ENCODE measurements at places on chromosomes 6 and 20.

DNA sequence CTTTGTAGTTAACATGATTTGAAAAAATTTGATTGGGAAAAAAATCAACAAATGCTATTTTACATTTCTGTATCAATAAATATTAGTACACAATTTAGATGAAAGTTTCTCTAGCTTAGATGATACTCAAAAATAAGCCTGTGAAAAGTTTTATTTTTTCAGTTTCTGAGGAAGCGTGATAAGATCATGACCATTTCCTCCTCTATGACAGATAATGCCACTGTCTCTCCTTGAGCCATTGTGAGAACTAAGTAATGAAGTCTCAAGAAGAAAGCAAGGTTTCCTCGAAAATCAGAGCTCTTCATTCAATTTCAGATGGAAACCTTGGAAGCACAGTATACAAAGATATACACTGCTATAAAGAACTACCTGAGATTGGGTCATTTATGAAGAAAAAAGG lies 395.0 kb downstream of the HDGFL1 start:
- no peak for DNase-seq

DNA sequence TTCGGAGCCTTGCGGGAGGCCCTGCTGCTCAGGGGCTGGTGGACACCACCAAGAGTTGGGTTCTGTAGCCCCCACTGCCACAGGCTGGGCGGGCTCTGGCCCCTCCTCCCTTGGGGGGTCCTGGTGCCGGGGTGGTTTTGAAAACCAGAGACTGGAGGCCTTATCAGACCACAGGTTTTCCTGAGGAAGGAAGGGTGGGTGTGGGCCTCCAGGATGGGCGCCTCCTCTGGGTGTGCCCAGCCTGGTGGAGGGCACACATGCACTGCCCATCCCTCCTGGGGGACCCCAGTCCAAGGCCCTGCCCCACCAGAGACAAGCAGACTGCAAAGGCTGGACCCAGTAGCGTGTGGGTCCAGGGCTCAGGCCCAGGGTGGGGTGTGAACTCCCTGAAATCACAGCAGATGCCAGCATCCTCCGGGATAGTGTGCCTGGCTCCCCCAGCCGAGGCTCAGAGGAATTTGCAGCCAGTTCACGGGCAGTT lies 13.5 kb upstream of the ZBTB46 start:
- DNase-seq = no peak

GRCh38 chr6:15073344-15073789 lies 172.5 kb upstream of the JARID2 start:
- DNase-seq = no peak

- DNase-seq = no peak
Measured at GRCh38 chr6:138539876-138540275, 40.6 kb upstream of the NHSL1 start.

DNA sequence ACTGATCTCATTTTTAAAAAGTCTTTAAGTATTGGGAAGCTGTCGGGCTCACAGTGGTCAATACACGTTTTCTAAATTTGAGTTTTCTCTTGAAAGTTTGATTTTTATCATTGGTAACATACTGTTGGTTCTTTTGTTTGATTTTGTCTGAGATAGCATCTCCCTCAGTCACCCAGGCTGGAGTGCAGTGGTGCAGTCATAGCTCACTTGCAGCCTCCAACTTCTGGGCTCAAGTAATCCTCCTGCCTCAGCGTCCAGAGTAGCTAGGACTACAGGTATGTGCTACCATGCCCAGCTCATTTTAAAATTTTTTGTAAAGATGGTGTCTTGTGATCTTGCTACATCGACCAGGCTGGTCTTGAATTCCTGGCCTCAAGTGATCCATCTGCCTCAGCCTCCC lies 9.1 kb downstream of the PPARD start:
- no peak for DNase-seq

- DNase-seq = no peak
Measured at GRCh38 chr20:1500496-1500895, 9.3 kb upstream of the SIRPB2 start.

DNA sequence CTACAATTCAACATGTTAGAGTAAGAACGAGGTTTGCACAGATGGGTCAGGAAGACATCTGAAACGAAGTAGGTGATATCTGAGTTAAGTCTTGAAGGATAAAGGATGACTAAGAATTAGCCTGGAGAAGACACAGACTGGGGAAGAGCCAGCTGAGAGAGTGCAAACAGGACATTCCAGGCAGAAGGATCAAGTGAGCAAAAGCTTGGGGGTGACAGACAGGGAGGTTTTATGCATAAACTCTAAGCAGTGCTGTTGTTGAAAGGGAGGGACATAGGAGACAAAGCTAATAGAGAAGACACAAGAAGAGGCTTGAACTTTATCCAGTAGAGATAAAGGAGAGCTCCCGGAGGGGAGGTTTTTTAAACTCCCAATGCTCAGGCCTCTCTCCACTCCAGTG lies 15.0 kb upstream of the ETV7 start:
- DNase-seq = no peak

- DNase-seq = no peak
Measured at GRCh38 chr6:141103246-141103645, 1029.5 kb upstream of the GJE1 start.

GRCh38 chr6:164531736-164532135 lies 777.7 kb downstream of the C6orf118 start:
- DNase-seq = no peak

DNA sequence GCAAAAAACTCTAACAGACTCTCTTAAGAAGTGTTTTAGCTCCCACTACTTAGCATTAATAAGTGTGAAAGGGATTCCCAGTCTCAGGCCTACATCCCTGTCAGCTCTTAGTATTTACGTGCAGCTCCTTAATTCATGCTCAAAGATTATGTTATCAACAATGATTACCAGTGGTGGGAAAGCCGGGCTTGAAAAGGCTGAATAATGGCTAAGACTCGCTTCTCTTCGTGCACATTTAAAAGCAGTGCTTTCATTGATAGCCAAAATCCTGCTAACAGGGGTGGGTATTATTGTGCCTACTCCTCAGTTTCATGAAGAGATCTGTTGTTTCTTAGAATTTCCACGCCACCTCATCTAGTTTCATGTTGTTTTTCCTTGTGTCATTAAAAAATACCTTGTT lies 518.8 kb downstream of the GRIK2 start:
- DNase-seq = no peak

DNA sequence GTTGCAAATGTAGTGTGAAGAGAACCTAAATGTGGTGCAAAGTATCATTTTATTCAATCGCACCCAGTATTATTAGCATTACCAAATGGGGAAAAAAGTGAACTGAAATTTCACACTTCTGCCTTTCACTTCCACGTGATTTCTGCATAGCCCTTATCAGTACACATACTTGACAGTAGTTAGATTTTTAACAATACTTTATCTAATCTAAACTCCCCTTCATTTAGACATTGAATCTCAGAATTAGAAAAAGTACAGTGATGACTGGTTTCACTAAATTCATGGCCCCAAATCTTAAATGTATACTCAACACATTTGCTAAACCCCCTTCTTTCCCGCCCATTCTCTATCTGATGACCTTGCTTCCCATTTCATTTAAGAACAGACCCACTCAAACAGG lies 14.3 kb downstream of the STX7 start:
- no peak for DNase-seq

DNA sequence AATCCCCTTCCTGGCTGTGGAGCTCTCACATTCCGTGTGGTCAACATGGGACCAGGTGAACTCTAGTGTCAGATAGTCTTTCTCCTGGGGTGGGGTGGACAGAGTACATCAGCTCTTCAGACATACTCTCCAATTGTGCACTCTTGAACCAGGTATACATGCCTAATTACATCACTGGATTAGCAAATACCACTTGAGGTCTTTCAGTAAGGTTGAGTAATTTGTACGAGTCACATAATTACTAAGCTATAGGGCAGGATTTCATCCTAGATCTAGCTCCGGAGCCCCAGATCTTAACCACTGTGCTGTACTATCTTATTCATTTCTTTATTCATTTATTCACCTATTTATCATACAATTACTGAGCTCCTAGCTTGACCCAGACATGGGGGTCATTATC lies 821.3 kb downstream of the TFAP2A start:
- no peak for DNase-seq

DNA sequence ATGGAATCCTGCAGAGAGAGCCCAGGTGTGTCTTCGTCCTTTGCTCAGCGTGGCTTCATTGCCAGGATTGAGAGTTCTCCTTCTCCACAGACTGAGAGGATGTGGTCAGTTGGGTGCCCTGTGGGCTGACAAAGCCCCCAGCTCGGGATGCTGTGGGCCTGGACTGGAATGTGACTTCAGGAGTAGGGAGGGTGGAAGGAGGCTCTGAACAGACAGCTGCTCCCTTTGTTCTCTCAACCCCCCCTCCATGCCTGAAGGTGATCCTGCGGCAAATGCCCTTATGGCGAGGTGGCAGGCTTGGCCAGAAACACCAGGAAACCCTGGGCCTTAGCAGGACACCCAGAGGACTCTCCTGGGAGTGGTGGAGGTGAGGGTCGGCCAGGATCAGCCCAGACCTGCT lies 1.8 kb upstream of the CST5 start:
- DNase-seq = no peak

- DNase-seq = no peak
Measured at GRCh38 chr6:108452711-108453195, 108.0 kb upstream of the FOXO3 start.

DNA sequence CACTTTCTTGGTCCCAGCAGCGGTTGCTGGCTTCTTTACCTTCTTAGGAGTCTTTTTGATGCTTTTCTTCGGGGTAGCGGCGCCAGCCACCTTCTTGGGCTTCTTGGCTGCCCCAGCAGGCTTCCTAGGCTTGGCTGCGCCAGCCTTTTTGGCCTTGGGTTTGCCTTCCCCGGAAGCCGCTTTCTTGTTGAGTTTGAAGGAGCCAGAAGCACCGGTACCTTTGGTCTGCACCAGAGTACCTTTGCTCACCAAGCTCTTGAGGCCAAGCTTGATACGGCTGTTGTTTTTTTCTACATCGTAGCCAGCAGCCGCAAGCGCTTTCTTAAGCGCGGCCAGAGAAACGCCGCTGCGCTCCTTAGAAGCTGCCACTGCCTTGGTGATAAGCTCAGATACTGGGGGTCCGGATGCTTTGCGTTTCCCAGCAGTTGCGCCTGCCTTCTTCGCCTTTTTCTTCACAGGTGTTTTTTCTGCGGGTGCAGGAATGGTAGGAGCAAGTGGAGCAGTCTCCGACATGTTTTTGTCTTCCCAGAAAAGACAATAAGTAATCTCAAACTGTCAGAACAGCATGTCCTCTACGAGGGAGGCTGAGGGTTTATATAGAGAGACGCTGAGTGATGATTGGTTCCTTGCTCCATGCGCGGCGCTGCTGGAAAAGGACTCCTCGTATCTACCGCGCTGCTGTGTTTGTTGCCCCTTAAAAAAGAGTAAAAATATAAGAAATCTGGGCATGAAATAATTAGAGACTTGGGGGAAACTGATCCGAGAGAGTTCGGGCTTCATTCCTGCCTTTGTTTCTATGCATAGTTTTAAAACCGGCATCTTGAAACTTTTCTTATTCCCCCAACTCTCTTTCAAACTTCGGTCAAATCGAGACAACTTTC lies 130.3 kb upstream of the BTN3A2 start:
- peak; percentile 70 for DNase-seq

DNA sequence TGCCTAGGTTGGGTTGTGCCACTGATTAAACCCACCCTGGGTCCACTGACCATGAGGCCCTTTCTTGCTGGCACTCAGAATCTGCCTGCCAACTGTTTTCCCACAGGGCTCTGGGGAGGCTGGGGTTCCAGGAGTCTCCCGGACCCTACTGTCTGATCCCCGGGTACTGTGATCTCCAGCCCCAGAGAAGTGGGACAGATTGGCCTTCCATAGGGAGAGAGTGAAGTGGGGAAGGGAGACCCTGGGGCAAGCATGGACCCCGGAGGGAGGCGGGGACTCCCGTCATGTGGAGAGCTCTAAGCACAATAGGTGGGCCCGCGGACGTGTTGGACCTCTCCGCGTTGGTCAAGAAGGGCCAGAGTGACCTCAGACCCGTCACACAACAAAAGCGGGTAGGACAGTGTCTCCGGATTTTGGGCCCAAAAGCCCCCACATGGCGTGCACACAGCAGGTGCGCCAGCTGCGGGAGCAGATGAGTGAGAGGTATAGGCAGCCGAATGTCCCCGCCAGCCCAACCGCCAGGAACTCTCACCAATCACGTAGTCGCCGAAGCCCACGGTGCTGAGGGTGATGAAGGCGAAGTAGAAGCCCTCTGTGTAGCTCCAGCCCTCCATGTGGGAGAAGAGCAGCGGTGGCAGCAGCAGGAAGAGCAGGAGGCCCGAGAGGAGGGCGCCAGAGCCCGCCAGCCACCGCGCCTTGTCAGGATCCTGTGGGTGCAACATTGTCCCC lies 10.6 kb downstream of the KCNK17 start:
- no peak for DNase-seq

DNA sequence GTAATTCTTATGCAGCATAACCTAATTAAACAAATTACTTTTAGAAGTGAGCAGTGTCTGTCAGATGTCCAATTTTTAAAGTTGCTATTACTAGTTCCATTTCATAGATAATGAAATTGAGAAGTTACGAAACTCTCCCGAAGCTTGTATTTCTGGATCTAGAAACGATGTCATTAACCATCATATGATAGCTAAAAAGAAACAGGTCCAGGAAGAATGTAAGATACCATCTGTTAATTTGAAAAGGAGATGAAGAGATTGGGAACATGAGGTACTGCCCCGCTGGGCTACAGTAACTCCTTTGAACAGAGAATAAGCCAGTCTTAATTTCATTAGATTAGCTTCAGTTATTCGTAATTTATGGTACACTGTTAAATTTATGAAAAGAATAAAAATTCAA lies 47.5 kb upstream of the TMX4 start:
- no peak for DNase-seq

GRCh38 chr6:15512721-15513120 lies 150.1 kb downstream of the DTNBP1 start:
- DNase-seq = no peak

DNA sequence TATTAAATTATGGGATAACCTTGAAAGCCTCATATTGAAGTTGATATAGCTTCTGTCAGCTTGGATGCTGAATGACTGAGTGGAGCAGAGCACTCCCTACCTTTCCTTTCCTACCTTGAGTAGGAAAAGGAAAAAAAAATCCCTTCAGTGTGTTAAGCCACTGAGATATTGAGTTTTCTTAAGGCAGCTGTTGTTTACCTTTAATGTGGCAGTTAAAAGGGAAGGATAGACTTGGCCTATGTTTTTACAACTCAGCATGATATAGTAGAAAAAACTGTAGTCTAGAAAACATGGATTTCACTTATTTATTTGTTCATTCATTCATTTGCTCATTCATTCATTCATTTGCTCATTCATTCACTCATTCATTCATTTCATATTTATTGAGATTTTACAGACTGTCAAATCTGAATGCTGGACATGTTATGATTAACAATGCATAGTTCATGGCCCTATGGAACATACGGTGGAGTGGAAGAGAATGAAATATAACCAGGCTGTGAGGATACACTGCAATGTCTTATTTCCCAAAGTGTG lies 131.5 kb upstream of the MAN1A1 start:
- no peak for DNase-seq

DNA sequence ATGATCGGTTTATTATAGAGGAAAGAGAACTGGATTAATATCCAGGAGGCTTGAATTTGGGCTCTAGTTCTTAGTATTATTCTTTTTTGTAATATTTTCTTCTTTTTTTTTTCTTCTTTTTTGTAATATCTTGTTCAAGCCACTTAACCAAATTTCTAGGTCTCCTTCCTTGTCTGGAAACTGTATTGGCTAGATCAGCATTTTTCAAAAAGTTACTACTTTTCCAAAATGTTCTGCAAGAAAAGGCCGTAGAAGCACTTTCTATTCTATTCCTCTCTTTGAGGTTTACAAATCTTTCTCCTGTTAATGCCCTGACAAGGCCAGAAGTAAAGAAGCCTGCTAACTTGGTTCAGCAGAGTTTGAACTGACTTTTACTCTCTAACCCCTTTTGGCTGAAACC lies 12.0 kb downstream of the BMP6 start:
- DNase-seq = no peak

Data from ecto neural progenitor cell (in vitro differentiated cells).